ENCODE measurements at places on chromosomes 2 and 18.

GRCh38 chr2:81283081-81283480 is 978.5 kb upstream of the LRRTM1 start:
- peak; percentile 39 for DNase-seq

DNA sequence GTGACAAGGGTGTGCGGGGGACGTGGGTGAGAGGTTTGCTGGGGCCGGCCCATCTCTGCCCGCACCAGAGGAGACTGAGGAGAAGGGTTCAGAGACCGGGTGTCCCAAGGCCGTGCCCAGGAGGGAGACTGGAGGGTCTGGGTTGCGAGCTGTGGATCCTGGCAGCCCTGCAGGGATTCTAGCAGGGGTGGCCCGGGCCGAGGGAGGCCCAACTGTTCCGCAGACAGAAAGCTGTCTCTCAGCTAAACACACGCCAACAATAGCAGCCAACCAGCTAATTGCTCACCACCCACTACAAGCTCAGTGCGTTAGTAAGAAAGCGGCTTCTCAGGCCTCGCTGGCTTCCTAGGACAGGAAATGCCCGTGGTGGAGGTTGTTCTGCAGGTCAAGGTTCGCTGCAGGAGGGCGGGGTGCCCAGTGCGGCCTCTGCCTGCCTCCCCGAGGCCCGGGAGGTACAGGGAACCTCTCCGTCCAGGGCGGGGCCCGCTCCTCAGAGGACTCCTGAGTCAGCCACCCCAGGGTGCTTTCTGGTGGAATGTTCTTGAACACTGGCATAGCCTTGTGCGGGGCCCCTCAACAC is 282.0 kb upstream of the PXDN start:
- no peak for DNase-seq

- DNase-seq, result no peak
Measured at GRCh38 chr2:109120166-109120565, 8.8 kb upstream of the SH3RF3 start.

DNA sequence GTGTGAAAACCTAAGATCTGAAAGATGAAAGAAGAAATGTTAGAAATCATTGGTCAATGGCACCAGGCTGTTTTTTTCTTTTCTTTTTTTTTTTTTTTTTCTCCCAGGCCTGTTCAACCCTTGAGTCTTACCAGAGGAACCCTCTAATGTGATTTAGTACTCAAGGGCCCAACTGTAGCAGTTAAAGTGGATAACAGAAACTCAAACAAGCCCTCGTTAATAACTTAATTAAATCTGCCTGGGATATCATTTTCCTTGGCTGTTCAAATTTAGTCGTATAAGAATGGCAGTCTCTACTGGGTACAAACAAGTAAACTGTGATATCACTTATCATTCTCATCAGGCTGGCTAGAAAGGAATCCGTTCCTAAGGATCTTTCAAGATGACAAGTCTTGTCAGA is 16.5 kb downstream of the ARL4C start:
- no peak for DNase-seq

DNA sequence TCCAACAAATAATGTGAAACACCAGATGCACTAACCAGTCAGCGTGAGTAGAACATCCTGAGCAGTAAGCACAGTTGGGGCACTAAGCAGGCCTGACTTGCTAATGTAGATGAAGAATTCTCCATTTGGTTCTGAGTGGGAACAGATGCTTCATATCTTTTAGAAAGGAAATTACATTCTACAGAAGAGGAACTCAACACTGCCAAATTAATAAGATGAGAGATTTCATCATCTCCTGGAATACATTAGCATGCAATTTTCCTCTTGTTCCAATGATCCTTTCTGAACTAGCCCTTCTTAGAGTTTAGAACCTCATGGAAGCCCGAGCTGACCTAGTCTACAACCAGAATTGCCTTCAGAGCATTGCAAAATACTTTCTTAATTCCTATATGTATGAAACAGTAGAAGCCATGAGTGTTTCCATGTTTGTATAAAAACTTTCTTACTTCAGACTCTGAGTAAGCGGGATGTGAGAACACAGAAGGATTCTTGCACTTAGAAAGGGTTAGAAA is 34.8 kb downstream of the COL5A2 start:
- DNase-seq, result no peak

DNA sequence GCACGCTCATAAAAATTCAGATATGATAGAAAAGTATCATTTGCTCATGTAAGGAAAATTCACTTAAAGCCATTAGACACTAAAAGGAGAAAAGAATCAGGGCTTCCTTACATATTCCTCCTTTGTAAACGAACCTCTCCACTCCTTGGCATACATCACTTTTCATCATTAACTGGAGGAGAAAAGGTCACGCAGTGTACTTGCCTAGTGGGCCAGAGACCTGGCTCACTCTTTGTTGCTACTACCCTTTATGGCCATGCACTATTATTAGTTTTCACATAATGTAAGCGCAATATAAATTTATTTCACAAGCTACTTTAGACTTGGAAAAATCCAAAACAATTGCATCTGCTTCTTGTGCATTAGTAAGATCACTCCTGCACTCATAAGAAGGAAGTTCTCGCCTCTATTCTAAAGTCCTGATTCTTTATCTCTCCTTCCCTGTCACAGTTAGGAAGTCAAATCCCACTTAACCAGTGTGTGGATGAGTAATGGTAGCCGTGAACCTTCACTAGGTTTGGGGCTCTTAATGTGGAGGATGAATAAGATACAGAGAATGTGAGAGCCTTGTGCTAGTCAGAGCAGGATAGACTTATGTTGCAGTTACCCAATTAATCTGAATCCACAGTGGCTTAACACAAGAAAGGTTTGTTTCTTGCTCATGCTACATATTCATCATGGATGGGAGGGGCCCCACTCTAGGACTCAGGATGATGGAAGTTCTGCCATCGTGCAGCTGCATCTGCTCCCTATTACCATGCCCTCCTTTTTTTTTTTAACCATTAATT is 115.0 kb upstream of the GLS start:
- no peak for DNase-seq

DNA sequence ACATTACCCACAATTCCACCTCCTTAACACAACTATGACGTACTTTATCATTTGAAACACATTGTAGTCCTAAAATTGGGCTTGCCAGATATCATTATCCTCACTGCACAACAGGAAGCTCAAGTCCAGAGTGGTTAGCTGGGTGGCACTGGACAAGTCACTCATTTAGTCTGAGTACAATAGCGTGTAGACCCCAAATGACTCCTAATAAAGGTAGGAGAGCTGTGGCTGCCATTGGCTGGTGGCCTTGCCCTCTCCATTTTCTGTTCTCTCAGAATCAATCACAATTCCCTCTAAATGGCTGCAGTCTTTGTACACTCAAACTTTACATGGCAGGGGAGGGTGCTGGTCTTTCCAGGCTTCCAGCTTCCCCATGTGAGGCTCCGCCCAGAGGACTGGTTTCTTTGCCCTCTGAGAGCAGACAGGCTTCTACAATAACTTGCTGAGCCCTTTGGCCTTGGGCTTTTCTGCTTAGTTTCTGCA is 11.7 kb downstream of the PSTPIP2 start:
- no peak for DNase-seq

DNA sequence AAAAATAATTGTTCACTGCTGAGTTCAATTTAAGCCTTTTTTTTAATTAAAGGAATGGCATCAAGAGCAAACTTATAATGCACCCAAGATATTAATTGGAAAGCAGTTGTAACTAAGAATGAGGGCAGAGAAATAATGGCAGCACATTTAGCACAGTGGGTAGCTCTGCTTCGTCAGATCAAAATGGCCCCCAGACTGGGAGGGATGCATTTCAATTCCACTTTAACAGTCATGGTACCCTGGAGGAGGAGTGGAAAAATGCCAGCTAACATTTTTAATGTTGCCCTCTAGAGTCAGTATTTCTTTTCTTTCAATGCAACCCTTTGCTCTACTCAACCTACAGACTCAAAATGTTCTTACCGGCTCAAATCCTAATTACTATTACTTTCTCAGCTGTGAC is 504.8 kb upstream of the SETBP1 start:
- DNase-seq, result no peak

DNA sequence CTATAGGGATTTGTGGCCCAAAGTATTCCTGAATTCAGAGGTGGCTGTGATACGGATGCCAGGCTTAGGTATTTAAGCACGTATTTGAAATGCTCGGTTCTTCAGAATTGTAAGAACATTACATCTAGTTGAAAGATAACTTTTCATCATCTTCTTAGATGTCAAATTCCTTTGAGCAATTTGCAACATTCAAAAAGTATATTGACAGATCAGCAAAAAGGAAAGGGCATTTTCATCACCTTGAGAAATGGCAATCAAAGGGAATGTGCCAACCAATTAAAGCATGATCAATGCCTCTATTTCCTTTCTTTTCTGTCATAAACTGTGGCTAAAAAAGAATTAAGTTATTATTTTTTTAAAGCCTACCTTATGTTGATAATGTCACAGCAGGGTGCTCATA is 66.3 kb upstream of the LRRTM4 start:
- no peak for DNase-seq

DNA sequence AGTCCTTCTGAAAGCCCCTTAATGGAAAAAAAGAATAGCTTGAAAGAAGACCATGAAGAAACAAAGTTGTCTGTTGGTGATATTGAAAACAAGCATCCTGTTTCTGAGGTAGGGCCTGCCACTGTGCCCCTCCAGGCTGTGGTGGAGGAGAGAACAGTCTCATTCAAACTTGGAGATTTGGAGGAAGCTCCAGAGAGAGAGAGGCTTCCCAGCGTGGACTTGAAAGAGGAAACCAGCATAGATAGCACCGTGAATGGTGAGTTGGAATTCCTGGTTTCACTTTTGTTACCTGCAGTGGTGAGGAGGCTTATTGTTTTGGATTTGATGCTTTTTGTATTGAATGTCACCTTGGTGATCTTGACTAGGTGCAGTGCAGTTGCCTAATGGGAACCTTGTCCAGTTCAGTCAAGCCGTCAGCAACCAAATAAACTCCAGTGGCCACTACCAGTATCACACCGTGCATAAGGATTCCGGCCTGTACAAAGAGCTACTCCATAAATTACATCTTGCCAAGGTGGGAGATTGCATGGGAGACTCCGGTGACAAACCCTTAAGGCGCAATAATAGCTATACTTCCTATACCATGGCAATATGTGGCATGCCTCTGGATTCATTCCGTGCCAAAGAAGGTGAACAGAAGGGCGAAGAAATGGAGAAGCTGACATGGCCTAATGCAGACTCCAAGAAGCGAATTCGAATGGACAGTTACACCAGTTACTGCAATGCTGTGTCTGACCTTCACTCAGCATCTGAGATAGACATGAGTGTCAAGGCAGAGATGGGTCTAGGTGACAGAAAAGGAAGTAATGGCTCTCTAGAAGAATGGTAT is 13.3 kb downstream of the SLC20A1 start:
- DNase-seq, result no peak

GRCh38 chr18:23071285-23071684 is 64.0 kb upstream of the CABLES1 start:
- peak; percentile 75 for DNase-seq

GRCh38 chr2:128472789-128473174 is 154.1 kb upstream of the HS6ST1 start:
- no peak for DNase-seq

DNA sequence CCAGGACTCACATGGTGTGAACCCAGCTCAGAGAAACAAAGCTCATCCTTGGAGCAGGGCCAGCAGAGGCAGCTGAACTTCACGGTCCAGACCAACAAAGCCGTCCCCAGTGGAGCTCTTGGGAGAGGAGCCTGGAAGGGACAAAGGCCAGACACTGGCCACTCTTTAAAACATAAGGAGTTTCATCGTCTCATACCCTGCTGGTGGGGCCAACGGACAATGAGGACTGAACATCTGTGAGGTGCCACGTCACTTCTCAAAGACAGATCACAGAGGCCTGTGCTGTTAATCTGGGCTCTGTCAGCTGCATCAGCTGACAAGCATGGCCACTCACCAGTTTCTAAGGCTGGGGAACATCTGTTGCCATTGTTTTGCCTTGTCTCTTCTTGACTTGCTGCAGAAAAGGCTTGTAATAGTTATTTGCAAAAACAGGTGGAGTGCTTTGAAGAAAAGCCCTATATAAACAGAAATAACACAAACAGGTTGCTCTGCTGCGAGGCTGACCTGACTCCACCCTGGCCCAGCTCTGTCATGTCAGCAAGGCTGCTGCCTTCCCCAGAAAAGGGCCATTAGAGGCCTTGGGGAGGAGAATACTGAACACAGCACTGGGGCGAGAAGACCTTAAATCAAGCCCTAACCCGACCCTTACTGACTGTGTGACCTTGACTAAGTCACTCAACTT is 68.1 kb upstream of the DAPL1 start:
- DNase-seq, result no peak

- DNase-seq, result no peak
Measured at GRCh38 chr2:166314022-166314759, 61.6 kb downstream of the SCN9A start.

- DNase-seq, result no peak
Measured at GRCh38 chr2:99689145-99689742, 199.4 kb upstream of the REV1 start.

DNA sequence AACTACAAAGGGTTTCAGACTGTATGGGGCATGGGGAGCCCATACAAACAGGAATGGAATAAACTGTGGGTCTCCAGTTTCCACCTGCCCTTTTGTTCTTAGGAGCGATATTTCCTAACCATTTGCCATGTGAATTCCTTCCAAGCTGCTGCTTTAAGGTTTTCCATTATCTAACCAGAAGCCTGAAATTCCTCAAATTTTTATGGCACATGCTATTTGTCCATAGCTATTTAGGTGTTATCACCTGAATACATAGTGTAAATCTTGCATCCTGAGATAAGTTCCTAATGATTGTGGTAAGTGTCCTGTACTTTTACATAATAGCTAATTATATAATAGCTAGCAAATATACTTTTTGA is 17.4 kb upstream of the PAIP2B start:
- DNase-seq, result no peak

DNA sequence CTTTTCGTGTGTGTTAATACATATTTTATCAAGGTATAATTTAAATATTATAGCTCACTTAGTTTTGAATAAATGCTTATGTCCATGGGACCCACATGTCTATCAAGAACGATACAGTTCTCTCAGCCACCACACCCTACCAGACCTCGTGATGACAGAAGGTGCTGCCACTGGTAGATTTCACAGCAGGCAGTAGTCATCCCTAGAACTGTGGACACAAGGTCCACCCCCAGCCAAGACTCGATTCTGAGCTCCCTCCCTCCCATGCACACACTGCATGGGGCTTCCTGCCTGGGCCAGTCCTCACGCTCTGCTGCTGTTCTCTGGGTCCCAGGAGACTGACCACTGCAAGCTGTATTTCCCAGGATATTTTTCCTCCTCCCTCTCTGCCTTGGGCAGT is 26.5 kb upstream of the CREB1 start:
- DNase-seq, result no peak

DNA sequence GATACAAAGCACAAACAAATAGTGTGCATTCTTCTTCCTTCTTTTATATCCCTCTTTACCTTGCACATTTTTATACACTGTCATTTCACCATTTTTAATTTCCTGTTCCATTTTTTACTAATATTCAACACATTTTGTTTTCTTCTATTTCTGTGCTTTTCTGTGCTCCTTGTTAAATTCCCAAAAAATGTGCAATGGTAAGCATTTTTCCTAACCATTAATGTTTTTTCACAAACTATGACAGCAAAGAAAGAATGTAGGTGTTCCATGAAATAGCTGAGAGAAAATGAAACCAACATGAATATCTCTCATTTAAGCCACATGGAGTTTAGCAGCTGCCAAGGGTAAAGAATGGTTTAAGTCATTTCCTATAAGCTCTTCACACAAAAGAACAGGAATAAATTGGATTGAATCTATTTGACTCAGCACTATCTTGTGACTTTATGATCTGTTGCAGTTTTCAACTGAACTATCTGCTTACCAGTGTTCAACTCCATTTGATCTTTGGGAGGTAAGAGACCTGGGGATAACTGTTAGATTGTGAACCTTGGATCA is 145.7 kb upstream of the CDH19 start:
- no peak for DNase-seq

GRCh38 chr2:3587432-3587831 is 7.5 kb upstream of the COLEC11 start:
- DNase-seq, result no peak
